ENCODE measurements at places on chromosomes 7 and 10.
A peak's percentile ranks its signal among the peaks of the same experiment; 100 is the strongest.

DNA sequence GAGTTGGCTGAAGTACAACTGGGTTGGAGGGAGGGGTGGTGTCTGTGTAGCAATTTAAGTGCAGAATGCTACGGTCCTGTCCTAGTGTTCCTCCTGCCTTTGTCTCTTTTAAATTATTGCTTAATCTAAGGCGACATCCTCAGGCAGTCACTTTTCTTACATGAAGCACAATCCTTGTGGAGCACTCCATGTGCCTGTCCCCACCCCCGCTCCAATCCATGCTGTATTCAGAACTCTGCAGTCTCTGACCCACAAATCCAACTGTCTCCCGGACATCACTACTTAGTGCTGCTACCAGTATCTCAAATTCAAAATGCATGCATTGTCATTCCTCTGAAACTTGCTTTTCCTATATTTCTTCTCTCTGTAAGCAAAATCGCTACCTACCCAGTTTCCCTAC lies 91.4 kb upstream of the FAM133B start:
- DNase-seq, result no peak

GRCh38 chr7:142440219-142440905 lies 182.5 kb upstream of the PRSS58 start:
- DNase-seq, result no peak

- DNase-seq, result no peak
Measured at GRCh38 chr7:4751398-4751947, 23.9 kb upstream of the AP5Z1 start.

- no peak for DNase-seq
Measured at GRCh38 chr10:77357611-77358310, 279.8 kb downstream of the KCNMA1 start.

DNA sequence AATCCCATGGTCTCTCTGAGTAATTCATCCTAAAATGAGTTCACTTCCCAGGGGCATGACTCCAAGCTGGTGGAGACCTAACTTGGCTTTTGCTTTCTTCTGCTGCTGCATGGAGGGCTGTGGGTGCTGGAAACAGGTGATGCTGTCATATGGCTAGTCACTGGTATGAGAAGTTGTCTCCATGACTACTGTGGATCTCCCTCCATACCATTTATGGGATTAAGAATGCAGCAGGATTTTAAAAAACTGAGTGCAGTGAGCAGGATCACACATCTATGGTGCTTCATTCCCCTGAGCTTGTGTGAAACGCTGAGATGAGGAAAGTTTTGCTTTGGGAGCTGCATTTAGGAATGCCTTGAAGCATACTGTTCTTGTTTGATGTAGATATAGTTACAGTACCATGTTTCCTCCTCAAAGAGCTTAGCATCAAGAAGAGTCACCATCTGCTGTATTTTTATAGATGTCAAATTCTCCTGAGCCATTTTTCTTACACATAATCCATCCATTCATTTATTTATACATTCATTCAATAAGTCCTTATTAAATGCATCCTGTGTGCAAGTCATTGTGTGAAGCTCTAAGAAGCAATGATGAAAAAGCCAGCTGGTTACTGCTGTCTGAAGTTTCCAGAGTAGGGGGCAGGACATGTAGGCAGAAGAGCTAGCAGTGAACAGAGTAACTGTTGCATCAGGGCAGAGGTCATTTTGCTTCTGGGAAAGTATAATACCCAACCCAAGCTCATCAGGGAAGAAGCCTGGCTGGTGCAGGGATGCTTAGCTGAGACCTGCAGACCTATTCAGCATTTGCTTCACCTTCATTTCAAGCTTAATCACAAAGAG lies 534.8 kb downstream of the AUTS2 start:
- DNase-seq, result no peak

GRCh38 chr10:71770789-71771188 lies 2.5 kb downstream of the VSIR start:
- no peak for DNase-seq

DNA sequence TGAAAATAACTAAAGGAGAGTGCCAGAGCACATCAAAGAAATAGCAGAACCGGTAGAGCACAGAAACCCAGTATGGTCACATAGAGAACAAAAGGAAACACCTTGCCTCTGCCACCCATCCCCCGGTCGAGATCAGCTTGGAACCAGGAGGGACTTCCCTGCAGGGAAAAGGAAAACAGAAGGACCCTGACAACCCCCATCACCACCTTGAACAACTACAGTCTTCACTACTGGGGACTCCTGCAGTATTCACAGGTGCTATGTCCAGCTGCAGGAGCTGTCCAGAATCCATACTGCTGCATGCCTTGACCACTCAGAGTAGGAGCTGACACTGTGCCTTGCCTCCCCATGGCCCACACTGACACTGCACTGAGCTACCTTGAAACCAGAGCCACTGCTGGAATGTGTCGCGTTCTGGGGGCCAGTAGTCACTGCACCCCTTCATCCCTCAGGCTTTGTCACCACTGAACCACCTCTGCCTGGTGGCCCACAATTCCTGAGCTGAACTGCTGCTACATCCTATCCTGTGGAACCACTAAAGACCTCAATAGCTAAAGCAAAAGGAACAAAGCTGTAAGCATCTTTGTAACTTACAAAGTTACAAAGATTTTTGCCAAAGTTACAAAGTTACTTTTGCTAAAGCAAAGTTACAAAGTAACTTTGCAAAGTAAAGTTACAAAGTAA lies 66.8 kb downstream of the TRIL start:
- DNase-seq, result no peak

- no peak for DNase-seq
Measured at GRCh38 chr7:77894574-77895091, 96.1 kb downstream of the PHTF2 start.

- no peak for DNase-seq
Measured at GRCh38 chr10:128007056-128007455, 100.2 kb downstream of the PTPRE start.

DNA sequence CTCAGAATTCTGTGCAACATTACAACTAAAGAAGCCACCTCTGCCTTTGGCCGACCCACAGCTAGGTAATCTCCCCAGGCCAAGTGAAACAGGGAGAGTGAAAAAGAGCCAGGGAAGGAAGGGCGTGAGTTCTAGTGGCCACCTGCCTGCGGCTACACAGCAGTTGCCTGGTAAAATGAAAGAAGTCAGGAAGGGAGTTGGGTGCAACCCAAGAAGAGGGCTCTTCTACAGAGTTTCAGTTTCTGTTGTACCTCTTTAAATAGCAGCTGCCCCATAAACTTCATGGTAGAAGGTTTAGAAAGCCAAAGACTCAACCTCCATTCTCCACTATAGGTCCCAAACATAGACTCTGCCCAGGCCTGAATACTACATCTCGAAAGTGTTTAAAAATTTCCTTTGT lies 76.2 kb upstream of the TMEM168 start:
- DNase-seq, result no peak

DNA sequence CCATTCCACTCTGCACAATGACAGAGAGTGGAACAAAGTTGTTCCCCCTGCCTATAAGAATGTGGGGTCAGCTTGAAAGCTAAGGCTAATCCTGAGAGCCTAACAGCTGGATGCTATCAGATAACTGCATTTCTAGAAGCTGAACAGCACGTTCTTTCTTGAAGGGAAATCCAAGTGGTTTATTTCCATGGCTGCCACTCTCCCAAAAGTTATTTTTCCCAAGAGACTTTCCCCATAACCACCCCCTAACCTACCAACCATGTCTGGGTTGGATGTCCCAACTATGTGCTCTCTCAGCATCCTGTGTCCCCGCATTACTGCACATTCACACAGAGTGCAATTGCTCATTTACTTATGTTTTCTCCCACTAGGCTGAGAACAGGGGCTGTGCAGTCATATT lies 140.7 kb upstream of the ANKRD1 start:
- no peak for DNase-seq

GRCh38 chr10:46556515-46557318 lies at the start of gene GPRIN2:
GPRIN2 (minus strand) TSS chr10:46556658; CDS start chr10:46550736, 5,922 bp downstream.
- DNase-seq, result peak; percentile 83

- DNase-seq, result peak; percentile 57
Measured at GRCh38 chr10:102775935-102776669, 32.4 kb downstream of the WBP1L start.

DNA sequence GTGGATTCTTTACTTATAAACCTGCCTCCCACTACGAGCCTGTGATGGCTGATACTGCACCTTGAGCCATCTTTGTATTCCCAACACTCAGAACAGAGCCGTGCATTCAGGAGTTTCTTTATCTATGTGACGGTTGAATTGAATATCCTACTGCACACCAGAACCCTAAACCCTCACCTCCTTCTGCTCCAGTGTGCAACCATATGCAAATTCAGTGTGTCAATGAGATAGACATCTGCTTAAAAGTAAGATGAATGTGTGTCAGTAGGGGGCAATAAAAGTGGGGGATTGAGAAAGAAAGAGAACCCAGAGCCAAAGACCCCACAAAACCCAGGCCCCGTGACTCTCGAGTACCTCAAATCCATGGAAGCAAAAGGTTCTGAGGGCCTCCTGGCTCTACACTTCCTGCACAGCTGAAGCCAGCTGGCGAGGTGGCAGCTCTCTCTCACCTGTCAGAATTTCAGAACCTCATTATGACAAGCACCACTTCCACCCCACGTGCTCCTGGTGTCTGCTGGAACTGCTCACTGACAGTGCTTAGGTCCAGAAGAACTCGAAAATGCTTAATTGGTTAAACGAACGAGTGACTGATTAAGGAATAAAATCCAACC lies 143.3 kb upstream of the GPR26 start:
- DNase-seq, result no peak

GRCh38 chr10:127922675-127923366 lies 15.9 kb downstream of the PTPRE start:
- no peak for DNase-seq

DNA sequence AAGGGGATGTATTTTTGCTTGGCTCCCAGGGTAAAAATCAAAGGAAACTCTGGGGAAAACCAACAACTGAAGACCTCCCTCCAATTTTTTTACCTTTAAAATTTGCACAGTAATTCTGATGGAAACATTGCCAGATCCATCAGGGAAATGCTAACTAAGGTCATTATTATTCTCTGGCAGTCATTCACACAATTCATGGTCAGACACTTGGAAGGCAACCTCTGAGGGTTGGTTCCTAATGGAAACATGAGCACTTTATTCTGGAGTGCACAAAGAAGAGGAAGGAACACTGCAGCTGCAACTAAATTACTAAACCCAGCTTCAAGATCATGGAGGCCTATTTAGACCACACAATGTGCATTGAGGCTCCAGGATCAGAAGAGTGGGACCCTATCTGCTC lies 34.2 kb downstream of the SRI start:
- no peak for DNase-seq

GRCh38 chr10:96468845-96469244 lies 44.9 kb downstream of the TLL2 start:
- DNase-seq, result no peak

- no peak for DNase-seq
Measured at GRCh38 chr10:57830877-57831560, 436.7 kb downstream of the IPMK start.

GRCh38 chr7:88291398-88292173 lies 15.1 kb downstream of the STEAP4 start:
- no peak for DNase-seq

GRCh38 chr10:124997771-124998623 lies 56.1 kb downstream of the ZRANB1 start:
- no peak for DNase-seq

GRCh38 chr10:47092376-47092775 lies 181.1 kb downstream of the PTPN20 start:
- no peak for DNase-seq

- no peak for DNase-seq
Measured at GRCh38 chr10:70271996-70272924, 11.5 kb downstream of the NPFFR1 start.

Measured in neural progenitor cell (in vitro differentiated cells).